Left ventricle myocardium inferior (tissue), 1 donor: ENCODE measurements at places on chromosomes 13 and 19. TPM values are rescaled to one million over a fixed set of nuclear protein-coding genes. Genes with fewer than 3 reads are reported as not detected.

GRCh38 chr19:18287836-18288772 lies 6.7 kb upstream of the JUND start:
- DNase-seq: no peak

DNA sequence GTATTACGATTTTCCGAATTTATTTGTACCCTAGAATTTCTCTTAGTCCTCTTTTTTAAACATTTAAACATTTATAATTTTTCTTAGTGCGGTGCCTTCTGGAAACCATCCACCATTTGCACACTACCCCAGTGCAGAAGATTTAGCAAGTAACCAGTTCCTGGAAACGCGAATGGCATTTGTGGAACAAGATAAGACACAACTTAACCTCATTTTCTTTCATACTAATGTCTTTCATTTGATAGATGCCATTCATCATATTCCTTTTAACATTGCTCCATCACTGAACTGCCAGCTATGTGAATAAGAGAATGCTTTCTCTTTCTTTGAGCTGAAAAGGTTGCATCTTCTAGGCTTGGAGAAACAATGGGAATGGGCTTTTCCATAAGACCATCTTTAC lies 6.8 kb downstream of the FRY start:
- no peak for DNase-seq

- DNase-seq: no peak
Observed at GRCh38 chr13:99506634-99507033, 5.4 kb downstream of the TM9SF2 start.

DNA sequence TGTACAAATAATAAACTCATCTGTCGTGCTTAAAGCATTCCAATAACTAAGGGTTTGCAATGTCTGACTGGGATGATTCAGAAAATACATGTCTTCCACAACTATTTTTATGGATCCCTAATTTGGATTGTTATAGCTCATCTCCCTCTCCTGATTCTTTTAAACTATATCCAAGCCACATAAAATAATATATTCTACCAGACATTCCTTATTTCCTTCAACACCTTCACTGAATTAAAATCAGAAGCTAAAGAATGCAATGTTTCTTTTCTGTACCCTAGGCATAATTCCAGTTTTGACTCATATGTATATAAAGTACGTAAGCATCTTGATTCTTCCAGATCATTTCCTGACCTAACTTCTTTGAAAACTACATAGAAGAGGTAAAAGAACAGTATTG lies 420.4 kb downstream of the EFNB2 start:
- no peak for DNase-seq

LRRC25 gene
- 2.4 TPM for total RNA-seq

- DNase-seq: no peak
Observed at GRCh38 chr13:98890186-98890585, 87.7 kb downstream of the DOCK9 start.
